Nephron progenitor cell (in vitro differentiated cells): ENCODE measurements at places on chromosomes 2 and 18.
A peak's percentile ranks its signal among the peaks of the same experiment; 100 is the strongest.

GRCh38 chr2:216546241-216546640, 47.6 kb downstream of the RPL37A start:
- no peak for DNase-seq

GRCh38 chr18:67980241-67980640, 463.7 kb upstream of the DSEL start:
- no peak for DNase-seq

DNA sequence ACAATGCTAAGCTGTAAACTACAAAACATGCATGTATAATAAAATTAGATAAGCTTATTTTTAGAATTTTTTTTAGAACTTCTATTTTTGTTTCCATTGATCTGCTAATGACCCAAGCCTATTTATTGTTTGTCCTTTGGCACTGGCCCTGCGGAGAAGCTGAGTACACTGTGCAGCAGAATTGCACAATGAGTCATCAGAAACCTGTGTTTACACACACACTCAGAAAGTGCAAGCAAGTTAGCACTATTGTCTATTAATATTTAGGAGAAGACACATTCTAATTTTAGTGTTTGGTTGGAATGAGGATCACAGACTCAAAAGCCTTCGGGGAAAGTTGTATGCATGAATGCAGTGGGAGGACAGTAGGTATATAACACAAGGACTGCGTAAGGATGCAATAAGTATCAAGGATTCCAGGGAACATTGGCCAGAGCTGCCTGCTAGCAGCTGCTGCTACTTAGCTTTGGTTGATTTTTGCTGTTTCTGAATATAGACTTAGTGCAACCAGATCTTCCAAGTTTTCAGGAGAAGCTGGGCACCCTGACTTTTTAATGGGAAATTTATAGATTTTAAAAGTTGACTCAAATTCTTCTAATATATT, 128.2 kb downstream of the KCNH7 start:
- DNase-seq = no peak

- DNase-seq = no peak
Observed at GRCh38 chr2:54899576-54900200, 150.6 kb downstream of the RTN4 start.

DNA sequence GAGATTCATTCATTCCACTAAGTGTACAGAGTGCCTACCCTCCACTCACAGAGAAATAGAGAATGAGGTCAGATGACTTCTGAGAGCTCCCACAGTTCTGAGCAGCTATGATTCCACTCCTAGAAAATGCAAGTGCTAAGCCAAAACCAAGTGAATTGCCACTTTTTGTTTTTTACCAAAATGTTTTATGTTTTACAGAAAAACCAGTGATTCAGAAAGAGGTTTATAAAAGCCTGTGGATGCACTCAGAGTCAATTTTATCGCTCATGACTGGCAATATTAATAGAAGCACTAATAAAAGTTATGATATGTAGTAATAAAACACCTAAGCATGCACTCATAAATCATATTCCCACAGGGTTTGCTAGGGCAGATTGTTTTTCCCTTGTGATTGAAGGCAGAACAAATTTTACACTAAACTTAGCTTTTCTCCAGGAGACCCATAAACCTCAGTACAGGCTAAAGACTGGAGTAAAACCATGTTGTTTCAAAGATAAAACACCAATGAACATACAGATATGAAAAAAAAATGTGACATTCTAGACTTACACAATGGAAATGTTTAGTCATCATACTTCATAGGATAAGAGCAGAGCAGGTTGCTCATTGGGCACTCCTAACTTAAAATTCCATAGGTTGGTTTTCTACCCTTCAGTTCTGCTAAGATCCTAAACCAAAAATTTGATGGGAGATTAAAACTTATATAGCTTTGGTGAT, 67.5 kb downstream of the PDK1 start:
- no peak for DNase-seq

GRCh38 chr2:191705084-191705483, 27.1 kb downstream of the NABP1 start:
- no peak for DNase-seq

GRCh38 chr2:231935207-231935524, 9.0 kb upstream of the NPPC start:
- no peak for DNase-seq

GRCh38 chr2:46299365-46300263, 2.4 kb downstream of the EPAS1 start:
- DNase-seq = peak; percentile 48

DNA sequence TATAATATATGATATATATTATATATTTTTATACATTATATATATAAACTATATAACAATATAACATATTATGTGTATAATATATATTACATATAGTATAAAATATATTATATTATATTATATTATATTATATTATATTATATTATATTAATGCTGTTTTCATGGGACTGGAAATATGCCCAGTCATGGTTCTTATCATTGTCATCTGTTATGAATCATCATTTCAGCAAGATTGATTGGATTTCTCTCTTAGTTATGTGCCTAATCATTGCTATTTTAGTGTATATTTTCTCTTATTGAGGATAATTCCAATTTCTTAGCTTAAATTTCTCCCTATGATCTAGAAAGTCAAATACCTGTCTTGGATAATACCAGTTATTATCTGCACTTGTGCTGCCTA, 617.8 kb downstream of the TRIB2 start:
- DNase-seq = no peak
